ENCODE measurements at places on chromosomes 6 and 20.

- DNase-seq = peak; percentile 72
Observed at GRCh38 chr6:26017632-26017966, 55.0 kb downstream of the TRIM38 start.

DNA sequence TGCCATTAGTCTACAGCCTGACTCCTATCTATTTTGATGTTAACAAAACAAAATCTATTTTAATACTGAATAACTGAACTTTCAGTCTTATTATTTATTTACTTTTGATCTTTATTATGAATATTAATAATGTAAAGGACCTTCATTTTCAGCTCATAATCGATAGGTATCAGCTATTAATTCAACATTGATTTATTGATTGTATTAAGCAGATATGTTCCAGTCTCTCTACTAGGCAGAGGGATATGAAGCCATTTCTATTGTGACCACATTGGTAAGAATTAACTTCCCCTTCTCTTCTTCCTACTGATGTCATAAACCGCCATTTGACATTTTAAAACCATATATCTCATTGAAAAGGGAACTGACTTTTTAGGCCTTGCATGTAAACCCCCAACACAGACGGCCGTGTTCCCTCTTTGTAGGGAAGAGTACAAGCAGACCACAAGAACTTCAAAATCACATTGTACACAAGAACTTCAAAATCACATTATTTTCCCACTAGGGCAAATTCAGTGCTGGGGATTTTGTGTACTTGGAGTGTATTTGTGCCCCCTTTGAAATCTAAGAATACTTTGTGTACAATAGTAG lies 69.5 kb upstream of the FABP7 start:
- no peak for DNase-seq

- DNase-seq = no peak
Observed at GRCh38 chr20:34070859-34071258, 41.2 kb downstream of the EIF2S2 start.

GRCh38 chr6:139423037-139423703 lies 48.7 kb upstream of the CITED2 start:
- DNase-seq = no peak

DNA sequence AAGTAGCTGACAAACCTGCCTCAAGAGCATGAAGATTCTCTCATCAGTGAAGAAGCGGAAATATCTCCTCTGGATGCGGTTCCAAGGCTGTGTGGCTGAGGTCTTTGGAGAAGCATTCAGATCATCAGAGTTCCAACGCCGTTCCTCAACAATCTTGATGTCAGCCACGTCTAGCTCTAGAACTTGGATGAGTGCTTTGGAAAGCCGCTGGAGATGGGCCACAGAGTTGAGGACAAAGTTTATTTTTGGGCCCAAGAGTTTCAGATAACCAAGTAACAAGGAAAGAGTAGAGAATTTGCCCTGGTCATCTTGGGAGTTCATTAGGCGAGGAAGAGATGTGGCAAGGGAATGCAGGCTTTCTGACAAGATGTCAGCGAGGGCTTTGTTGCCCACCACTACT lies 20.9 kb downstream of the TTI1 start:
- no peak for DNase-seq

- DNase-seq = no peak
Observed at GRCh38 chr6:16782278-16782677, 21.0 kb upstream of the ATXN1 start.

DNA sequence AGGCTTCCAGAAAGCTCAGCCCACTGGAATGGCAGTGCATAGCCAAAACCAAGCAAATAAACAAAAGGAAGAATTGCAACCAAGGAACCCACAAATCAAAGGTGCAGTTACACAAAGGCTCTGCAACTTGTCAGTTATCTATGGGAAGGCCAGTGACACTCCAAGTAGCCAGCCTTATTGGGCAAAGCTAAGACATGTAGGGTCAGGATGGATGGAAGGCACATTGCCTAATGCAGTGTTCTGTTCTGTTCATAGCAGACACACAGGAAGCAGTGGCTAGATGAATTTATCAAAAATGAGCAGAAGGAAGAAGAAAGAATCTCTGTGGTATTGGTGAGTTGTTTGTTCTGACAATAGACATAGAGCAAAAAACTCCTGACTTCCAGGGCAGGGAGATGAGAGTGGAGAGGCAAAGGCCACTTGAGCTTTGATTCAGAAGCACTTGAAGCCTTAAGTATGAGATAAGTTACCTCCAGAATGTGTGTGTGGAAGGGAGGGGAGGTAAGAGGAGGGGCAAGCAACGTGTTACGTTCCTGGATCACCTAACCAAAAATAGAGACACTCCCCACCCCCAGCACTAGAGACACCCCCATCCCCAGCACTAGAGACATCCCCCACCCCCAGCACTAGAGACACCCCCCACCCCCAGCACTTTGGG lies 57.9 kb upstream of the AKAP12 start:
- DNase-seq = no peak

GRCh38 chr6:150418827-150419594 lies 50.2 kb downstream of the IYD start:
- peak; percentile 20 for DNase-seq

DNA sequence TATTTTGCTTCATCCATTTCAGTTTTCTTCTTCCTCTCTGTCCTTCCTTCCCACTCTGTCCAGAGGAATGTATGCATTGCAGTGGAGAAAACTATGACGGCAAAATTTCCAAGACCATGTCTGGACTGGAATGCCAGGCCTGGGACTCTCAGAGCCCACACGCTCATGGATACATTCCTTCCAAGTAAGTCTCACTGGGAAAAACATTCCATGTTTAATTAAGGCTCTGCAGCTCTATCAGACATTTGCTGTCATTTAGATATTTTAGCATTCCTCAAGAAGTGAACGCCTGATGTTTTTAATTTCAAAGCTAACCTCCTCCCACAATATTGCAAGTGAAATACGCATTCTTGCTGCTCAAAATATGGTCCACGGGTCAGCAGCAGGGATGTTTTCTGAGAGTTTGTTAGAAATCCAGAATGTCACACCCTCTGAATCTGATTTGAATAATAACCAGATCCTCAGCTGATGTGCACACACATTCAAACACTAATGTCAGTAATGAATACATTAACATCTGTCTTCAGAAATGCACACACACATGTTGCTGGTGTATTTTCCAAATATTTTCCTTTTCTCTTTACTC lies 12.8 kb downstream of the PLG start:
- DNase-seq = peak; percentile 36

DNA sequence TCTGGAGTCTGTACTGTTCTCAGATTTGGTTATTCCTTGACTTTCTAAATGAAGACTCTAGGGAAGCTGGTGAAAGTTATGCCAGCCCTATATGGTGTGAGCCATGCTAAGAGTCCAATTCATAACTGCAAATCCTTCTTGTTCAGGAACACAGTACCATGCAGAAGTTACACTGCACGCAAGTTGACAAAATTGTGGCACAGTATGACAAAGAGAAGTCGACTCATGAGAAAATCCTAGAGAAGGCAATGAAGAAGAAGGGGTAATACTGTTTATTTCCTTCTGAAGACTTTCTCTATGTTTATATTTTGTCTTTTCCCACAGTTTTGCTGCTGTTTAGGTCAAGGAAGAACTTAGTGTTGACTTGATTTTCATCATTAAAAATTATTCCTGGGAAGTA lies 61.2 kb upstream of the LAMP5 start:
- DNase-seq = no peak

DNA sequence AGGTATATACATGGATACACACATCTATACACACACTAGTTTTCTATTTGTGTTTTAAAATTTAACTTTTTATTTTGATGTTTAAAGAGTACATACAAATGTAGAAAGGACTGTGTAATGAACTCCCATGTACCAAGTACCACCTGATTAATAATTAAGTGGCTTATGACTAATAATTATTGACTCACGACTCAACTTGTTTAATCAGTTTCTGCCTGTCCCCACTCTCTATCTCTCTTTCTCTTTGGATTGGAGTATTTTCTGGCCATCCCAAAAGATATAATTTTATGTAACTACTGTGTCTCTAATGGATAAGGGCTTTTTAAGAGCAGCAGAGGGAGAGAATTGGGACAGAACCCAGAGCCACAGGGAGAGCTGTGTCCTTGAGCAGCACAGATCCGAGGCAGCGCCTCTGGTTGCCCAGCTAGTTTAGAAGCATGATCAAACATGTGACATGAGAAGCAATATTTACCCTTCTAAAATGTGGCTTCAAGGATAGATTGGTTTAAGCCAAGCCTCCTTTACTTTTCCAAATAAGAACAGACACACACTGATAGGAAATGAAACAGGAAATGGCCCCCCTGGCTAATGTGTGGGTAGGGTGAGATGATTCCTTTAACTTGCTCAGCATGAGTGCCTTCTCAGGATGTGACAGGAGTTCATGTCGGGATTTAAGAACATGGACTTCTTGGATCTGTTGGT lies 81.0 kb downstream of the ERMARD start:
- DNase-seq = no peak

DNA sequence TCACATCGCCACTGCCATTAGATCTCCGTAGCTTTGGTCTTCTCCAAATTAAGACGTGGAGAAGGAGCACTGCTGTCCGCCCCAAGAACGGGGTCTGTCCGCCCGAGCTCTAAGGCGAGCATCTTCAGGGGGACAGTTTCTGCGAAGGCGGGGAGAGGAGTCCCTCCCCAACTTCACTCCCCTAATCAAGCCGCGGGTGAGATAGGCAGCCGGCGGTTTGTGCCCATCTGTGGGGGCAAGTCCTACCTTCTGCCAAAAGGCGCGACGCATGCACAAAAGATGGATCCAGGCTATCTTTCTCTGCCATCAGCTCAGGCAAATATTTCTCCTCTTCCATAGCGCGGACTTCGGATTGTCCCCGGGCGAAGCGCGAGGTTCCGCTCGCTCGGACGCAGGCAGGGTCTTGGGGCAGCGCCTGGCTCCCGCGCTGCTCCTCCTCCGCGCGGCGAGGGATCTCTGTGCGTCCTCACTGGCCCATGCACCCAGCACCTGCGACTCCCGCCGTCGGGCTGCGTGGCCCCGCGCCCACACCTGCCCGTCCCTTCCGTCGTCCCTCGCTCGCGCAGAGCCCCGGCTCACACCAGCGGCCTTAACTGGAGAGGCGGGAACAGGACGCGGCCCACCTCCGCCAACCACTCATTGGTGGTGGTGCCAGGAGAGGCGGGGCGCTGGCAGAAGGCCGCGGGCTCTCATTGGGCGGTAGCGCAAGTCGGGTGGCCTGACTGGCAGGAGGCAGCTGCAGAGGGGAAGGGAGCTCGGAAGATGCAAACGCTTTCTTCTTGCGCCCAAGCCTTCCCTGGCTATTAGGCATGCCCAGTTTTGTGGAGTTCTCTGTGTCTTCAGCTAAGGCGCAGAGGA lies at the start of gene KHDRBS2:
TSS of gene KHDRBS2 (minus strand) at position 614 of the 858 bp plus-strand sequence.
- no peak for DNase-seq

DNA sequence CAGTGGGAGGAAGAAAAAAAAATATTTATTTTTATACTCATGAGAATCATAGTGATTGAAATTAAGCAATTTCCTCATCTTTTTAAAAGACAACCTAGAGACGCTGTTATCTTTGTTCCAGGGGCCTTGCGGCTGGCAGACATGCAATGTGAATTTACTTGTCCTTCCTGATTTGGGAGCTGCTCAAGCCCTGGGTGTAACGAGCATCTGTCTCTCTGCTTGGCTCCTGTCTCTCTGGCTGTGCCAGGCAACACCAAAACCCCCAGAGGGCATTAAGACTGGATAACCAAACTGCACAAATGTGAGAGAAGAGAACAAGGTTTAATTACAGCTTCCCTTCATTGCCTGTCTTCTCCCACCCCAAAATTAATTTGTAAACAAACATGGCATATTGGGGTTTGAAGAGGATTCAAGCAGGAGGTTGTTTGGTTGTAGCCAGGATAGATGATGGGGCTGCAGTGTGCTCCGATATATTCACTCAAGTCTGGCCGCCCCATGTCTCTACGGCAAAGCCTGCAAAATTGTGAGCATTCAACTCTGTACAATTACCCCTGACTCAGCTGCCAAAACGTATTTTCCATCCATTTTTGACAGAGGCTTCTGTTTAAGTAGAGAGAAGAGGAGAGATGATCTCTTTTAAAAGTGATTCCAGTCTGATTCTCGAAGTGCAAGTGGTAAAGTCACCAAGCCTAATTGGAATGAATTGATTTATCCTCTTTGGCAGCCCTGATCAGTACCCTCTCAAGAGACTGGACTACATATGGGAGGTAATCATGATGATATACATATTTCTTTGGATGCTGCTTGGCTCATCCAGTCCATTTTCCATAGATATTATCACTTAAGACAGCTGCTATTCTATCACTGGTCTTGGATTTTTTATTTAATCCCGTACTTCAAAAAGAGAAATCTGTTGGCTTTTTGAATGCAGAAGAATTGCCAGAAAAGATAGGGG lies 170.2 kb downstream of the SLC24A3 start:
- DNase-seq = no peak

- no peak for DNase-seq
Observed at GRCh38 chr6:133980168-133980567, 27.1 kb downstream of the TBPL1 start.

DNA sequence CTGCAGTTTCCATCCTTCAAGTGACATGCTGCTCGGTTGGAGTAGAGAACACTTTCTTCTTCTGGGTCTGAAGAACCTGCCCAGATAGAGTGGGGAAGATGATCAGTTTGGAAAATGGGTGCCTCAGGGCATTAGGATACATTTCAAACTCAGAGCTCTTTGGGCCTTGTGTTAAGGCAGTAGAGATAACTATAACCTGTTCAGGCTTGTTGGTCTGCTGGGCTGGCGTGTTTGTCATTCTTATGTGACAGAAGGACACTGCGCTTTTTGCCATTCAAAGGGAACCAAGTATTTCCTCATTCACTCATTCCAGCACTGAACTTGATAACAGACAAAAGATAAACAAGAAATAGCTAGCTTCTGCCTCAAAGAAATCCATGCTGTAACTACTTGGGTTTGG lies 3.8 kb downstream of the TOMM34 start:
- no peak for DNase-seq

- no peak for DNase-seq
Observed at GRCh38 chr6:135331002-135331401, 149.9 kb downstream of the MYB start.

DNA sequence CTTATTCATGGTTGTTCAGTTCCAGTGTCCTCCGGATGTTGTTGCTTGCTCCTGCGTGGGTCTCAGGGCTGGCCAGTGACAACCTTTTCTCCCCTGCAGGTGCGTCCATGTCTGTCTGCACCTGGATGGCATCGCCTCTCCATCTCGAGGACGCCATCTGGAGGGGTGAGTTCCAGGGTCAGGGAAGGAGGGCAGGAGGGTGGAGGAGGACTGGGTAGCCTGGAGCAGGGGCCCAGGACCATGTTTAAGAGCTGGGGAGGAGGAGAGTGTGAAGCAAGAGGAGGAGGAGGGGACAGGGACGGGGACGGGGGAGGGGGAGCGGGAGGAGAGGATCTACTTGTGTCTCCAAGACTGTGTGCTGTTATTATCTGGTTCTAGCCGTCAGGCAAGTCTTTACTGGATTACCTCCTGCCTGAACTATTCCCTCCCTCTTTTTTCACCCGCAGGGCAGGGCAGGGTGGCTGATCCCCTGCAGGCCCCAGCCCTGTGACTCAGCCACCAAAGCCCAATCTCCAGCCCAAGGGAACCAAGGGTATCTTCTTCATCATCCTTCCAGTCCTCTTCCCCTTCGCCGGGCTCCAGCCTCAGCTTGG lies 32.2 kb upstream of the TULP1 start:
- no peak for DNase-seq

DNA sequence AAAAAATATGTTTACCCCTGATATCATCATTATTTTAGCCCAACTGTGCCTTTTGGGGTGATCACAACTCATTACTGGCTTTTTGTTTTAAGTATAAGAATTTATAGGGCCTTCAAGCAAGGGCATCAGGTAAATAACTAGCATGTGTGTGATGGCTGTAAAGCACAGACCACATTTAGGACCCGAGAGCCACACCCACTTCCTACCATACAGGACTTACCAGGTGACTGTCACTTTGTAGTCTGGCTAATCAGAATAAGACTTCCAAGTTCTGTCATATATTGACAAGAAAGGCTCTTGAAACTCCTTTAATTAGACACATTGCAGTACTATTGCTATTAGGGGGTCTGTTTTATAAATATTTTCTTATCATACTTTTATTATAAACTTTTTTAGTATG lies 31.1 kb downstream of the TMEM242 start:
- no peak for DNase-seq

Data from fibroblast of skin of left biceps (primary cell).